ENCODE measurements at places on chromosomes 1 and 21.
A peak's percentile ranks its signal among the peaks of the same experiment; 100 is the strongest.

DNA sequence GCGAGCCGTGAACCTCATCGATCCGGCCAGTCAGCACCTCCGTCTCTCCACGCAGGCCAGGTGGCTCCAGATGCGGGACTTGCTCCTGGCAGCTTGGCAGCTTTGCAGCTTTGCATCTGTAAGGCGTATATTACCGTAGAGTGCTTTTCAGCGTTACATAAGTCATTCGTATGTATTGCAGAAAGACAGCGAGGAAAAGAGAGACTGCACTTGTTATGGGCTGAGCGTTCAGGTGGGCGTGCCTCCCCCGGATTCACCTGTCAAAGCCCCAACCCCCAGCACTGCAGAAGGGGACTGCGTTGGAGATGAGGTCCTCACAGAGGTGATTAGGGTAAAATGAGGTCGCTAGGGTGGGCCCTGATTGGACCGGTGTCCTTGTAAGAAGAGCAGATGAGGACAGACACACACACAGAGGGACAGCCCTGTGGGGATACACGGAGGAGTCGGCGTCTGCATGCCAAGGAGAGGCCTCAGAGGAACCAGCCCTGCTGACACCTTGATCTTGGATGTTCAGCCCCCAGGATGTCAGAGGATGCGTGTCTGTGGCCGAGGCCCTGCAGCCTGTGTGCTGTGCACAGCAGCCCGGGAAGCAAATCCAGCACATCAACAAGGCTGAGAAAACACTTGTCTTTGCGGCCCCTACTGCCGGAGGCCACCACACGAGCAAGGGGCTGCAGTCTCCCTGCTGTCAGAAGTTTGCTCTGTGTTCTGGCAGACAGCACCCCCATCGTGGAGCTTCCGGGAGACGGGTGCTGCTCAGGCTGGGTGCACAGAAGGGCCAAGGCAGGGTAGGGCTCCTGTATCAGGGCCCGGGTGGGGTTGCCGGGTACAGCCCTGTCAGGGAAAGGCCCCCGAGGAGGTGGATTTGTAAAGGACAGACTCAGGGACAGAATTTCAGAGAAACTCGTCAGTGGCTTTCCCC, 10.9 kb upstream of the AGPAT3 start:
- no peak for DNase-seq

DNA sequence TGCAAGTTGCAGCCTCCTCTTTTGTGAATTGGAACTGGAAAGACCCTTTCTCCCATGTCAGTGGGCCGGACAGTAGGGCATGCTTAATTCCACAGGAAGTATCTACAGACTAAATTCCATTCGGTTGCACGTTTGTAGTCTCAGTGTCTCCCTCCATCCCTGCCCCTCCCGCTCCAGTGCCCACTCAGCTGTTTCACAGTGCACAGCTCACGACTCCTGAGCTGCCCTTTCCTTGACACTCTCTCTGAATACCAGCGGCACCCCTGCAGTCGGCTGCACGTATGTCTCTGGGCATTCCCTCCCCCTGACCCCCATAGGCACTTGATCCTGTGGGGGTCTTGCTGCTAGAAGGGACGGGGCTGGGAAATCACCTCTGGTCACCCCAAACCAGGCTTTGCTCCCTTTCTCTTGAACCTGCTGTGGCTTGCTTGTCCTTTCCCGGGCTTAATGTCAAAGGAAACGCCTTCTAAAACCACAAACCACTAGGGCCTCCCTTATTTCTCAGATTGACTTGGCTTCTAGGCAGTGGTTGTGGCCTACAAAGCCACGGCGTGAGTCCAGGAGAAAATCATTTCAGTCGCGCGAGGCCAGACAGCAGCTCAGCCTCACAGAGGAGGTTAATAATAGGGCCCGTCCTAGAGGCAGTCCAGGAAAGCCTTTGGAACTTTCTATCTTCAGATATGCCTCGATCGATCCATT, 365.3 kb upstream of the PROX1 start:
- peak; percentile 35 for DNase-seq

DNA sequence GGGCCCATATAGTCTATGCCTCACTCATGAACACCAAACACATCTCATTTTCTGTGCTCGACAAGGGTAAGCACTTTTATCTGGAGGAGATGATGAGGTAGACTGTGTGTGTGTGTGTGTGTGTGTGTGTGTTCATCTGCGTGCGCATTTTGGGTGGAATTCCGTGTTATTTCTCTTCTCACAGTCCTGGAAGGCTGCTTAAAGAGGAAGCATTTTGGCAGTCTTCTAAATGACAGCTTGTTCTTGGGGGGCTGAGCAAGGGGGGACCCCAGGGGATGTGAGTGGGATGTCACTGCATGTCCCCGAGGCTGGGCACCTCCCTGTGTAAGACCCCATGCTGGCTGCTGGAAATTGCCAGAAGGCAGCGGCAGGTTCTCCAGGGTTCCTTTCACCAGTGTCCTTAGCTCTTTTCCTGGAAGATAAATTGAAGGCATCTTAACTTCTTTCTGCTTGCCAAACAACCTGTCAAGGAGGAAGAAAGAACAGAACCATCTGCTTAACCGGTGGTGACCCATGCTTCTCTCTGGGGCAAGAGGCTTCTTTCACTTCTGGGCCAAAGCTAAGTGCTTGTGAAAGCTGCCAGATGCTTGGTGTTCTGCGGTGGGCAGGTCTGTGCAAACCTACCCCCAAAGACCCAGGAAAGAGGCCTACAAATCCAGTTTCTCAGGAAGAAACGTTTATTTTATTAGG, 9.9 kb upstream of the RD3 start:
- no peak for DNase-seq

DNA sequence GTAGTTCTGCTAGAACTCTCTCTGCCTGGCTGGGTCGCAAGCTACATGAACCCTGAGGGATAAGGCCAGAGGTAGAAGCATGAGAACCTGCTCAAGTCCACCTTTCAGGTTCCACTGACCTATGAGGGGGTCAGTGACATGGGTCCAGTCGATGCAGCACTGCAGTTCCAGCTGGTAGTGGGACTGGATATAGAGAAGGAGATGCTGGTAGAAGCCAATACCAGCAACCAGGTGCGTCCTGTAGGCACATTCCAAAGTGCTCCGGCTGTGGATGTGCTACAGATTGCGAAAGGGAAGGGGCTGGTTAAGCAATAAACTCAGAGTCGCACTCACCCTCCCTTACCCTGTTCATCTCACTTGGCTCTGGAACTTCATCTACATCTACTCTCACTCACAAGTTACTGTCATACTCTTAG, 5.7 kb downstream of the SMG5 start:
- DNase-seq, result no peak

DNA sequence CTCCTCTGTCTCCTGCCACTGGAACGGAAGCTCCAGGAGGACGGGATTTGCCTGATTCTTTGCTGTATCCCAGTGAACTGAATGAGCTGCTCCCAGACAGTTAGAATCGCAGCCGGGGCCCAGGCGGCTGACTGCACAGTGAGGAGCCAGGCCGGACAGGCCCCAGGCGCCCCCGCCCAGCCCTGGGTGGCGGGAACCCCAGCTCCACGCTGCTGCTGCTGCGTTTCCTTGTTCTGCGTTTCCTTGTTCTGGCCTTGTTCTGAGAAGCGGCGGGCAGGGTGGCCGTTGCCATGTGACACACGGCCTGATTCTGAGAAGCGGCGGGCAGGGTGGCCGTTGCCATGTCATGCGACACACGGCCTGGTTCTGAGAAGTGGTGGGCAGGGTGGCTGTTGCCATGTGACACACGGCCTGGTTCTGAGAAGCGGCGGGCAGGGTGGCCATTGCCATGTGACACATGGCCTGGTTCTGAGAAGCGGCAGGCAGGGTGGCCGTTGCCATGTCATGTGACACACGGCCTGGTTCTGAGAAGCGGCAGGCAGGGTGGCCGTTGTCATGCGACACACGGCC, 56.2 kb downstream of the SLC37A1 start:
- peak; percentile 11 for DNase-seq

GRCh38 chr1:14693949-14694348, 95.5 kb downstream of the KAZN start:
- no peak for DNase-seq

DNA sequence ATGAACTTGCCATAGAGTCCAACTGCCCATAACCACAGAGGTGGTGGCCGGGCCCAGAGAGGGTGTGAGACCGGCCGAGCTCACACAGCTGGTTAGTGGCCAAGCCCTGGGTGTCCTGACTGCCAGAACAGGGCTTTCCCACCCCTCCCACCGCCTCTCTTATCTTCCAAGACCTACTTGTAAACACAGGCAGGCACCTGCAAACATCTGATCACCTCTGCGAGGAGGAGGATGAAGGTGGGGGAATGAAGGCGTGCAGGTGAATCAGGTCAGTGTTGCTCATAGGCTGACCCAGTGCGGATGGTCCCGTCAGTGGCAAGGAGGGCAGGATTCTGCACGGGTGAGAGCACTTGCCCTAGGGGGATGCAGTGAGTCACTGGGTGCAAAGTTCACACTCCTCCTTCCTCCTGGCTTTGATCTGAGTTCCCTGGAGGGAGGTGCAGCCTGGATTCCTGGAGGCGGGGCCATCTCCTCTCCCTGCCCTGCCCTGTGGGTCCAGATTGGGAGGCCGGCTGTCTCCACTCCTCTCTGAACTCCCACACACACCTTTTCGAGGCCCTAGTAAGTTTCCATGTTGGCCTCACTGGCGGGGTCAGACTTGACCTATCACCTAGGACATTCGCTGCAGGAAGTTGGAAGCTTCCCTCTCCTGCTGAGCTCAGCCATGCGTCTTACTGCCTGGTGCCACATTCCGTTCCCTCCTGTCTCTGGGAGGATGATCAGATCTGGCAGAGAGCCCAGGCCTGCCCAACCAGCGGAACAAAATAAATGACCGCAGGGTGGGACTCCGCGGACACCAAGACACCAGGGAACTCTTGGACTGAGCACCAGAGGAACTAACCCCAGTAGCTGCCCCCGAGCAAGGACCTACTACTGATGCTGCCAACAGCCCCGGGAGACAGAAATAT, 7.3 kb downstream of the UQCRHL start:
- no peak for DNase-seq
